Activated naive CD8-positive, alpha-beta T cell treated with anti-CD3 and anti-CD28 coated beads for 36 hours (primary cell): ENCODE measurements at places on chromosomes 4 and X. TPM values are rescaled to one million over a fixed set of nuclear protein-coding genes. Genes with fewer than 3 reads are reported as not detected.

- H3K27ac ChIP-seq, result peak overlapping the region; percentile 91
- H3K4me1 ChIP-seq, result peaks cover 17% of the 10 kb centered on the region
- peak overlapping the region; percentile 86 for H3K4me3 ChIP-seq
- no peaks in the 10 kb centered on the region for H3K27me3 ChIP-seq
- DNase-seq, result no peak
Measured at GRCh38 chrX:65035446-65035770, 59.2 kb upstream of the ZC4H2 start.

DNA sequence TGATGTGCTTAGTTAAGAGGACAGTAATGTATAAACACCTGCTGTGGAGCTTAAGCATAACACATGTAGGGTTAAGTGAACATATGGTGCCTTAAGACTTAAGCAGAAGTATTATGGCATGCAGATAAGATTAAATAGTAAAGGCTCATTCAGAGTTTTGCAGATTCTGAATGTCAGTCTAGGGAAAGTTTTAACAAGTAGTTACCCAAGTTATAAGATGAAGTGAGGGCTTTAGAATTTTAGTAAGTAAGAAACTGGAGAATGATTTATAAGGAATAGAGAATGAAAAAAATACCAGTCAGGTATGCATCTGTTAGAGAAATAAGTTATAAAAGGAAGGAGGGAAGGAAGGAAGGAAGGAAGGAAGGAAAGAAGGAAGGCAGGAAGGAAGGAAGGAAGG lies 902.1 kb downstream of the TRAM1L1 start:
- DNase-seq, result no peak
- H3K4me1 ChIP-seq, result no peaks in the 10 kb centered on the region
- H3K36me3 ChIP-seq, result no peaks in the 10 kb centered on the region
- no peak overlapping the region for H3K27ac ChIP-seq
- no peaks in the 10 kb centered on the region for H3K27me3 ChIP-seq
- no peak overlapping the region for H3K4me3 ChIP-seq

DNA sequence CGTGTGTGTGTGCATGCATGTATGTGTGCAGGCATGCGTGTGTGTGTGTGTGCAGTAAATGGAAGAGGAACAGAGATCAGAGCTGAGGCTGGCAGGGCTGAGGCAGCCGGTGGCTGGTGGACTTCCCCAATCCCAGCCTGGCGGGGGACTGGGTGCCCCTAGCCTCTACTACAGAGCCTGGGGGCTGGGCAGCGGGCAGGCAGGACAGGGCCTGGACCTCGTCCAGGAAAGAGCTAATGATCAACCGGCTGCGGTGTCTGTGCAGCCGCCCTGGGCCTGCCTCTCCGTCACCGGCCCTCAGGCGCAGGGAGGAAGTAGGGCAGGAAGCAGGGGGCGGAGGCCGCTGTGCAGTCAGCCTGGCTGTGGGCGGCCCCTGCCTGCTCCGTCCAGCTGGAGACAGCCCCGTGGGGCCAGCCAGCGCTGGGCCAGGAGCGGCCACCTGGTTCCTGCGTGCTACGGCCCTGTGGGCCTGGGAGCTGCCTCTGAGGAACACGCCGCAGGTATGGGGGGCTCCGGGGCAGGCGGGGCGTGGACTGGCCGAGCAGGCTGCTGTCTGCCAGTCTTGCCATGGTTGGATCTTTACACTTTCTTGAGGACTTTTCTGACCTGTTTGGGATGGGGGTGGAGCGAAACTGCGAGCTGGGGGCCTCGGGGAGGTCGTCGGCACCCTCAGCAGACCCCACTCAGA lies at the start of gene SH3TC1:
Gene SH3TC1, plus strand, starts transcription at position 385 of the 688 bp plus-strand sequence. CDS start 5,905 bp downstream, outside the sequence.
- H3K27me3 ChIP-seq, result no peaks in the 10 kb centered on the region
- H3K36me3 ChIP-seq, result no peaks in the 10 kb centered on the region
- H3K4me3 ChIP-seq, result peak within 1 kb of the TSS; percentile 88
- H3K27ac ChIP-seq, result peak within 1 kb of the TSS; percentile 75
- DNase-seq, result peak; percentile 79
- peaks cover 36% of the 10 kb centered on the region for H3K4me1 ChIP-seq

DNA sequence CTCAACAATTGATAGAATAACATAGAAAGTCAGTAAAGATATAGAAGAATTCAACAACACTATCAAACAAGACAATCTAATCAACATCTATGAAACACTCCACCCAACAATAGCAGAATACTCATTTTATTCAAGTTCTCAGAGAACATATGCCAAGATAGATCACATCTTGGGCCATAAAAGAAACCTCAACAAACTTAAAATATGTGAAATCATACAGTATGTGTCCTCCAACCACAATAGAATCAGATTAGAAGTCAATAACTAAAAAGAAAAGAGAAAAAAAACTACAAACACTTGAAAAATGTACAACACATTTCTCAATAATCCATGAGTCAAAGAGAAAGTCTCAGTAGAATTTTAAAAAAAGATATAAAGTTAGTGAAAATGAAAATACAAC lies 78.6 kb upstream of the LDB2 start:
- no peaks in the 10 kb centered on the region for H3K4me1 ChIP-seq
- H3K36me3 ChIP-seq, result no peaks in the 10 kb centered on the region
- H3K27ac ChIP-seq, result no peak overlapping the region
- peaks cover 19% of the 10 kb centered on the region for H3K27me3 ChIP-seq

DNA sequence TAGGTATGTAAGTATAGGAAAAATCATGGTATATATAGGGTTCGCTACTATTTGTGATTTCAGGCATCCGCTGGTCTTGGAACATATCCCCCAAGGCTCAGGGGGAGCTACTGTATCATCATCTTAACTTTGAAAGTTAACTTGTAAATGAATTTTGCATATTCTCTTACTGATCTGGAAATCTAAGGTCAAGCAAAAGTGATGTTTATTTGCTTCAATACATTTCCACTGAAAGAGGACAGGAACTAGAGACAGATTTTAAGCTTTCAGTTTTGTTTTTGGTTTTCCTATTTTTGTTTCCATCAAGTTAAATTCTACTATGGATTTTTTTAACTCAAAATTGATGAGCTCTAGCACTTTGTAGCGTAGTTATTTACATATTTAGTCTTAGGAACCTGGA lies 56.2 kb downstream of the NAF1 start:
- peaks cover 22% of the 10 kb centered on the region for H3K36me3 ChIP-seq
- no peak overlapping the region for H3K27ac ChIP-seq
- no peak overlapping the region for H3K4me3 ChIP-seq
- no peaks in the 10 kb centered on the region for H3K27me3 ChIP-seq
- DNase-seq, result no peak
- peaks cover 5% of the 10 kb centered on the region for H3K4me1 ChIP-seq

DNA sequence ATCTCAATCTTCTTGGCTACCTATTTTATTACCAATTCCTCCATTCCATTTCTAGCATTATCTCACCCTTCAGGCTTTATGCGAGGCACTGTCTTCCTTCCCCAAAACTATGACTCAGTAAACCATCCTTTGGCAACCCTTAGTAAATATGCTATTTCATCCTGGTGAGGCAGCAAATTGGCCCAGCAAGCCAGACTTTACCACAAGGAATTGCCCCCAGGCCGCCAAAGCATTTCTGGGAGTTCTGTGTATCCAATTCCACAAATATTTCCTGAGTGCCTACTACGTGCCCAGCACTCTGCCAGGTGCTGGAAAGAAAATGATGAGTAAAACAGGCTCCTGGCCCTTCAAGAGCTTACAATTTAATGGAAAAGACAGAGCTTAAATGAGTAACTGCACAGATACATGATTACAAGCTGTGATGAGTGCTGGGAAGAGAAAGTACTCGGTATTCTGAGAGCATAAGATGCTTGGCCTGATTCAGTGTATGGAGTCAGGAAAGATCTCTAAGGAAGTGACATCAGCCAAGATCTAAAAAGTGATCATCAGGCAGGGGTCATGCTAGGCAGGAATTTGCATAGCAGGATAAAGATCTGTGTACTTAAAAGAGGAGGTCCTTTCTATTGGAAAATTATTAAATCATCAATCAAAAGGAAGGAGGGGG lies 193.8 kb downstream of the ADAMTS3 start:
- H3K4me3 ChIP-seq, result no peak overlapping the region
- no peaks in the 10 kb centered on the region for H3K27me3 ChIP-seq
- H3K4me1 ChIP-seq, result no peaks in the 10 kb centered on the region

DNA sequence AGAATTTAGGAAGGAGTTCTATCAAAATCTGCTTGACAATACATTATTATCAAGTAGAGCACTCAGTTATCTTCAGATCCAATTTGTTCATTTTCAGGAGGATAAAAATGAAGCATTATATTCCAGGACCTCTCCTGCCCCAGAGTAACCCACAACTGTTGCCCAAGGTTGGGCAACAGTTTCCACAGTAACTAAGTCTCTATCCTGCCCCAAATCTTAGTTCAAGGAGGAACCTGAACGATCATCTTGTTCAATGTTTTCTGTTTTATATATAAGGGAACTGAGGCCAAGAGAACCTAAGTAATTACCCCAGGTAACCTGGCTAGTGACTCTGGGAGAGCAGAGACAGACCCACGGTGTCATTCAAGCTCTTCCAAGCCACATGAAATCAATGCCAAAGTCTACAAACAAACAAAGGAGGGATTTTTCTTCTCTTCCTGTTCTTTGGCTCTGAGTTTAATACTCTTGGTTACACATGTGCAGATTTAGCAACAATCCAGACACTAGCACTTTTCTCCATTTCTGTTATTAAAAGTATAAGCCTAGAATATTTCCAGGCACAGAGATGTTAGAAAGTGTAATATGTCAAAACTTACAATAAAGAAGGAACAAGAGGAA lies 105.6 kb downstream of the C4orf51 start:
- no peak overlapping the region for H3K4me3 ChIP-seq
- no peak for DNase-seq
- H3K4me1 ChIP-seq, result peaks cover 25% of the 10 kb centered on the region
- H3K27ac ChIP-seq, result no peak overlapping the region
- H3K36me3 ChIP-seq, result peaks cover 65% of the 10 kb centered on the region

- DNase-seq, result no peak
- H3K27me3 ChIP-seq, result no peaks in the 10 kb centered on the region
- no peaks in the 10 kb centered on the region for H3K36me3 ChIP-seq
- H3K4me3 ChIP-seq, result no peak overlapping the region
Measured at GRCh38 chr4:129994715-129995114, 898.8 kb downstream of the C4orf33 start.

- no peak overlapping the region for H3K27ac ChIP-seq
- H3K27me3 ChIP-seq, result no peaks in the 10 kb centered on the region
- H3K4me3 ChIP-seq, result no peak overlapping the region
- no peak for DNase-seq
- no peaks in the 10 kb centered on the region for H3K36me3 ChIP-seq
Measured at GRCh38 chrX:42567268-42567667, 210.7 kb downstream of the PPP1R2C start.

GRCh38 chr4:105451346-105451745 lies 22.5 kb downstream of the PPA2 start:
- H3K4me1 ChIP-seq, result peaks cover 25% of the 10 kb centered on the region
- H3K36me3 ChIP-seq, result peaks cover 50% of the 10 kb centered on the region
- DNase-seq, result no peak
- H3K27me3 ChIP-seq, result no peaks in the 10 kb centered on the region
- H3K27ac ChIP-seq, result no peak overlapping the region

- no peaks in the 10 kb centered on the region for H3K27me3 ChIP-seq
- H3K4me1 ChIP-seq, result peaks cover 45% of the 10 kb centered on the region
- H3K4me3 ChIP-seq, result no peak overlapping the region
- DNase-seq, result no peak
Measured at GRCh38 chr4:153564630-153565525, 98.7 kb downstream of the TMEM131L start.

DNA sequence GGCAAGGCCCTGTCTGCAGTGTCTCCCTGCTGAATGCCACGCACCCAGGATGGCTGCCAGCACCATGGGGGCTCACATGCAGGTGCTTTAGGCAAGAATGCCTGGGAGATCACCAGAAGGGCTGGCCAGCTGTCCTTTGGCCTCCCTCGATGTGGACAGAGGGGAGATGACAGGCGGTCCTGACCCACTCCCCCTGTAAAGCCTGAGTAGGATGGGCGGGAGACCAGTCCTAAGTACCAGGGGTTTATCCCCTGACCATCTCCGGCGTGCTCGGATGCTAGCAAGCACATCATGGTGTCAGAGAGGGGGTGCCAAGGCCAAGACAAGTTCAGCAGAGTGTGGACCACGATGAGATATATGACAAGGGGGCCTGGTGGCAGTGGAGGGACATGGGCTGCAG lies 5.3 kb downstream of the PDZD4 start:
- H3K27ac ChIP-seq, result no peak overlapping the region
- DNase-seq, result no peak
- H3K36me3 ChIP-seq, result no peaks in the 10 kb centered on the region
- H3K4me3 ChIP-seq, result no peak overlapping the region

- no peaks in the 10 kb centered on the region for H3K27me3 ChIP-seq
- no peak overlapping the region for H3K4me3 ChIP-seq
- H3K36me3 ChIP-seq, result no peaks in the 10 kb centered on the region
- no peak overlapping the region for H3K27ac ChIP-seq
- no peaks in the 10 kb centered on the region for H3K4me1 ChIP-seq
Measured at GRCh38 chr4:168099195-168099594, 6.9 kb downstream of the ANXA10 start.

GRCh38 chr4:84907145-84907544 lies 59.3 kb downstream of the WDFY3 start:
- H3K27ac ChIP-seq, result no peak overlapping the region
- H3K4me3 ChIP-seq, result no peak overlapping the region
- H3K27me3 ChIP-seq, result peaks cover 3% of the 10 kb centered on the region
- H3K4me1 ChIP-seq, result no peaks in the 10 kb centered on the region
- DNase-seq, result no peak
- H3K36me3 ChIP-seq, result no peaks in the 10 kb centered on the region

GRCh38 chrX:130680164-130681035 lies 222.6 kb downstream of the ENOX2 start:
- H3K4me1 ChIP-seq, result no peaks in the 10 kb centered on the region
- no peak overlapping the region for H3K4me3 ChIP-seq
- no peak overlapping the region for H3K27ac ChIP-seq
- no peak for DNase-seq
- H3K27me3 ChIP-seq, result no peaks in the 10 kb centered on the region

GRCh38 chr4:93461541-93461940 lies 367.0 kb upstream of the ATOH1 start:
- no peaks in the 10 kb centered on the region for H3K27me3 ChIP-seq
- H3K4me1 ChIP-seq, result no peaks in the 10 kb centered on the region
- H3K27ac ChIP-seq, result no peak overlapping the region
- H3K4me3 ChIP-seq, result no peak overlapping the region
- H3K36me3 ChIP-seq, result no peaks in the 10 kb centered on the region
- DNase-seq, result no peak

DNA sequence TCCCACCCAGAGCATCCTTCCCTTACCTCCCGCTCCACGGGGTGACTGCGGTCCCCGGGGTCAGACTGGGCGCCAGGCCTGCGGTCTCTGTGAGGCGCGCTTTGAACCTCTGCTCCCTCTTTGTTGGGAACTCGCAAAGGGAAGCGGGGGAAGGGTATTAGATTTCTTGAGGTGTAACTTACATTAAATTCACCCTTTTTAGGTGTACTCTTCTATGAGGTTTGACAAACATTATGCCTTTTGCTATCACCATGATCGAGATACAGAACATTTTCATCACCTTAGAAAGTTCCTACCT lies 569 bp downstream of the DCK start:
- H3K4me3 ChIP-seq, result peak overlapping the region; percentile 93
- H3K27me3 ChIP-seq, result no peaks in the 10 kb centered on the region
- H3K4me1 ChIP-seq, result peaks cover 45% of the 10 kb centered on the region

Gene EXOC1L
- total RNA-seq, result not detected

Gene KANTR
- total RNA-seq, result 6.3 TPM

Gene MGAT4D
- total RNA-seq, result not detected

Gene OPRPN
- not detected for total RNA-seq

Gene PDE5A
- total RNA-seq, result not detected

Gene MAGEA2B
- total RNA-seq, result not detected
